Type B pancreatic cell (in vitro differentiated cells): ENCODE measurements at places on chromosomes 1 and 21. TPM values are rescaled to one million over a fixed set of nuclear protein-coding genes. Genes with fewer than 3 reads are reported as not detected.

DNA sequence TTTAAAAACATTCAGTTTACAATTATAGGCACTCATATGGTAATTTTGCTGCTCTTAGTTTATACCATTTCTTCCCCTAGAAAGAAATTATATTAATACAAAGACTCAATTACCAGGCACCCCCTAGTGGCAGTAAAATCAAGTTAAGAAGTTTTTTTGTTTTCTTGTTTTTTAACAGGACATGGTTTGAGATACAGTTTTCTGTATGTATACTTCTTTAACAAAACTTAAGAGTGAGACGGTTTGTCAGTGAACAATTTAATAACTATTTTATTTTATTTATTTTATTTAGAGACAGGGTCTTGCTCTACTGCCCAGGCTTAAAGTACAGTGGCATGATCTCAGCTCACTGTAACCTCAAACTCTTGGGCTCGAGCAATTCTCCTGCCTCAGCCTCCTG lies 224.6 kb downstream of the FAF1 start:
- DNase-seq, result no peak

RASSF5 gene
- total RNA-seq, result 3.8 and 5.9 TPM in 2 replicates

GRCh38 chr1:116258668-116259419 lies 114.2 kb upstream of the ATP1A1 start:
- no peak for DNase-seq

- DNase-seq, result no peak
Measured at GRCh38 chr1:8097077-8097799, 71.1 kb upstream of the ERRFI1 start.

DNA sequence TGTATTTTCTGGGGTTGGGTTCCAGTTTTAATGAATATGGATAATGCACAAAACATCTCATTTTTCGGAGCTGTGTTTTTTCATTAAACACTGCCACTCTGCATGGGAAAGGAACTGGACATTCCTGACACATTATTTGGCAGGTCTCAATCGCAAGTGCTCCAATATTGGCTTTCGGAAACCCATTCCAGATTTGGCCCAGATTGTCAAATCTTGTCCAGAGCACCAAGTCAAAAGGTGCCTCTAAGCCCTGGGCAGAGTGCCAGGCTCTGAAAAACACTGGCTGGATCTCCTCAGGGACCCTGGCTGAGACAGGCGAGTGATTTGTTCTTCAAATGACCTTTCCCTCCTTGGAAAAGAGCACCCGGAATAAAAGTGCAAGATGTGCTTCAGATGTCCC lies 68.4 kb upstream of the MRPS6 start:
- DNase-seq, result no peak

CCDC30 gene
- total RNA-seq, result 6.9 and 9.3 TPM in 2 replicates

DAP3 gene
- 95.9 and 109 TPM in 2 replicates for total RNA-seq

GRCh38 chr1:43300378-43301094 lies at the start of gene TIE1:
TSS of gene TIE1 (plus strand) at chr1:43300982. CDS start at chr1:43301072, 90 bp downstream.
- DNase-seq, result no peak

ERICH3 gene
- total RNA-seq, result 0.24 and 0.29 TPM in 2 replicates

PCP4 gene
- 20.3 and 31.0 TPM in 2 replicates for total RNA-seq

SDC3 gene
- total RNA-seq, result 46.7 and 54.2 TPM in 2 replicates

GRCh38 chr1:94270801-94271203 lies 33.4 kb upstream of the ARHGAP29 start:
- DNase-seq, result no peak

NMNAT2 gene
- total RNA-seq, result 3.7 and 8.2 TPM in 2 replicates

CNR2 gene
- not detected in 2 replicates for total RNA-seq

- no peak for DNase-seq
Measured at GRCh38 chr1:17618558-17619247, 79.2 kb downstream of the ARHGEF10L start.

NEXN gene
- 0.38 and 2.8 TPM in 2 replicates for total RNA-seq

KRTAP20-3 gene
- total RNA-seq, result not detected in 2 replicates

DNA sequence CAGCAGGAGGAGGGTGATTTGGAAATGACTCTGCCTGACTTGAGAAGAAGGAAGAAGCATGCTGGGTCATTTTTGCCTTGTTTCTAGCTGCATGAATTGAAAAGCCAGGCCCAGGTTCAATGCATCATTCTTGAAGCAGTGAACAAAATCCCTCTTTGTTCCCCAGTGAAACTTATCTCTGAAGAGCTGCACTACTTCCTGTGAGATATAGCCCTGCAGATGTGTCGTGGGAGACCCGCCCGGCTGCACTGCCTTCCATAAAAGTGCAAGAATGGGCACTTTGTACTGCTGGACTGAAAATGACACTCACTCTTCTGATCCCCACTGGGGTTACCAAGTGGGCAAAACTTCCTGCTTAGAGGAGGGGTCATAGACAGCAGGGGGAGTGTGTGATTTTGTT lies 249.2 kb upstream of the NFIA start:
- DNase-seq, result no peak

GRCh38 chr1:116717318-116717717 lies 36.9 kb upstream of the CD2 start:
- DNase-seq, result no peak

DNA sequence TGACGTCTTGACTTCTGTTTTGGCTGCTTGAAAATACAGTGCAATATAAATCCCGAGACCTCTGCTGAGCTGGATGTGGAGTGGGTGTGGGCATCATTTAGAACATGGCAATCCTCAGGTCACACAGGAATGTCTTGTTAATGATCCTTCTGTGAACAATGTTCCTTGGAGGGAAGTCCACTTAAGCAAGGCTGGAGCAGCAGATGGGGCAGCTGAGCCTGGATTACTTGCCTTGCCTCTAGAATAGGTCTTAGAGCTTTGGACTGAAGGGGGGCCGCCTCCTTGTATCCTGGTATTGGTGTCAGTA lies 926 bp upstream of the SCMH1 start:
- no peak for DNase-seq

DNA sequence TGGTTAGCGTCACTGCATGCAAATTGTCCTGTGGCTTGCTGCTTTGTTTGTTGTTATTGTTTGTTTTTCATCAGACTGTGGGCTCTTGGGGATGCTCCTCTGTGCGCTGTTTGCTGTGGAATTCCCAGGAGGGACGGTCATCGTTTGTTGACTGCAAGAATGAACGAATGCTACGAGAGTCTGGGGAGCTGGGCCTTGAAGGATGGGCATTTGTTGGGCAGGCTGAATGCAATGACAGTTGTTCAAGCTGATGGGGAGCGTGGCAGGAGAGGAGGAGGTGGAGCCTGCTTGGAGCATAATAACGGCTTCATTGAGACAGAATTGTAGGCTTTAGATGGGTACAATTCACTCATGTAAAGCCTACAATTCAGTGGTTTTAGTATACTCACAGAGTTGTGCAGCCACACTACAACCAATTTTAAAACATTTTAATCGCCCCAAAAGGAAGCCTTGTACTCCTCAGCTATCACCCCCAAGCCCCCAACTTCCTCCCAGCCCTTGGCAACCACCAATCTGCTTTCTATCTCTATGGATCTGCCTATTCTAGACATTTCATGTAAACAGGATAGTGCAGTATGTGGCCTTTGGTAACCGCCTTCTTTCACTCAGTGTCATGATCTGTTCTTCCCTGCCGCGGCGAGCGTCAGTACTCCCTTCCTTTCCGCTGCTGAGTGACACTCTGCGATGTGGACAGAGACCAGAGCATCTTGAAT lies 190.2 kb downstream of the CAMTA1 start:
- no peak for DNase-seq

PGD gene
- total RNA-seq, result 294 and 366 TPM in 2 replicates

SPATA46 gene
- total RNA-seq, result not detected in 2 replicates

B3GALT2 gene
- 3.2 and 3.6 TPM in 2 replicates for total RNA-seq

DNA sequence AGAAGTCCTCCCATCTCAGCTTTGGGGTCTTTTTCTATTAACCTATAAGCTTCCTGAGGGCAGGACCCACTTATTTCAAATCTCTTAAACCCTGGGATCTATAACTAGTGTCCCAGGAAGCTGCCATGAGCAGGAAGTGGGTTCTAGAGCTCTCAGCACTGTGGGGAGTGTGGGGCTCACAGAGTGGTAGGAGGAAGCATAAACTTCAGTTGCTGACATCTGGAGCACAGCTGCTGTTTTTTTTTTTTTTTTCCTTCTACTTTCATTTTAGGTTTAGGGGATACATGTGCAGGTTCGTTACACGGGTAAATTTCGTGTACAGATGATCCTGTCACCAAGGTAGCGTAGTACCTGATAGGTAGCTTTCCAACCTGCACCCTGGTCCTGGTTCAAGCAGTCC lies 59.3 kb downstream of the AK4 start:
- no peak for DNase-seq

DNA sequence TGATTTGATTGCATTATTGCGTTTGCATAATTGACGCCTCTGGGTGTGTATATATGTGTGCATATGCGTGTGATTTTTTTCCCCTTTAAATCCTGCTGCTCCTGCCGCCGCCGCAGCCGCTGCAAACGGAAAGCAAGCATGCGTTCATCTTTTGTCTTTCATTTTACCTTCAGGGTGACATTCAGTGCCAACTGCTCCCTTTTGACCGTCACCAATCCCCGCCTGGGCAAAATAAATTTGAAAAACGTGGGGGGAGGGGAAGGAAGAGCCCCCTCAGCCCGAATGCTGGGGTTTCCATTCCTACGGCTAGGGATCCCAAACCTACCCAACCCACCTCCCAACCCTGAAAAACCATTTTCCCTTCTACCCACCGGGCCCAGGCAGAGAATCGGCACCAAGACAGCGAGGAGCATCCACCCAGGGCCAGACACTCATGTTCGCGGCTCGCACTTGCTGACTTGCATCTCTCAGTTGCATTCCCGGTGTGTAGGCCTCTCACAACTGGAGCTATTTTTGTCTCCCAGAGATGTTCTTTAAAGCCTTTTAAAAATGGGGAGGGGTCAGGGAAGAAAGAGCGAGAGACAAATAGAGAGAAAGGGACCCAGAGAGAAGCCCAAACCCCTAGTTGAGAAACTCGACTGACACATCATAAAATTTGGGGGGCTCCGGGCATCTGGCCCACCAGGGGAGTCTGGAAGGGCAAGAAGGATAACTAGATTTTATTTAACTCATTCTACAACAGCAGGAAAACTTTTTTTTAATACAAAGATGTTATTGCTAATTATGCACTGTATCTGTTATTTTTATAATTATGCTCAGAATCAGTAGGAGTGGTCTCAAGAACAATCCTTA lies 367.1 kb upstream of the ESRRG start:
- no peak for DNase-seq

DNA sequence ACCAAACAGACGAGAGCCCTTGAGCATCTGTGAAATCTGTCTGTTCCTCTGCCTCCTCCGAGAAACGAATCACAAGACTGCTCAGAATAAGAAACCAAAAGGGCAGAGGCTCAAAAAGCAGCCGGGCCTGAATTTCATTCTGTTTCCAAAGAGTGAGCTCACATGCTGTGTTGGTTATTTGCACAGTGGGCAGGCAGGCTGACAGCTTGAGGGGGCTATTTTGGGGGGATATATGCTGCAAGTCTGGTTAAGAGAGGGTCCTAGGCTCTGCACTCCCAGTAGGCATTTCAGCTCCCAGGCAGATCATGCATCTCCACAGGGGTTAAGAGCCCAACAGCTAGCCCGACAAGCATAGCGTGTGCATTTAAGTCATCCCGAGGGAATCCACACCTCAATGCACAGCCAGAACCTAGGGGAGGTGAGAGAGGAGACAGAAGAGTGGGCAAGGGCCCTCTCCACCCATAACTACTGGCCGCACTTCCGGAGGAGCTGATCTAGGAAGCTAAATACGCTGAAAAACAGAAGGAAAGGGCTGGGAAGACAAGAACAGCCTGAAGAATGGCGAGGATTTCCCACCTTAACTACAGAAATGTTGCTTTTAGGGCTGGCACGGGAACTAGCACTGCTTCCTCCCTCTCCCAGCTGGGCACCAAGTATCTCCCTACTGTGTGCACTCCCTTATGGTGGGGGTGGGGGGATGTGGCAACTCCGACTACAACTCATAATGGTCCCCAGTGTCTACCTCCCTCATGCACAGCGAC lies 3.7 kb downstream of the PGBD5 start:
- DNase-seq, result no peak
